ENCODE measurements at places on chromosomes 1 and 21.

GRCh38 chr21:38743772-38744529 is 61.8 kb upstream of the ETS2 start:
- DNase-seq, result no peak

- no peak for DNase-seq
Measured at GRCh38 chr1:203584507-203584906, 42.1 kb upstream of the ATP2B4 start.

DNA sequence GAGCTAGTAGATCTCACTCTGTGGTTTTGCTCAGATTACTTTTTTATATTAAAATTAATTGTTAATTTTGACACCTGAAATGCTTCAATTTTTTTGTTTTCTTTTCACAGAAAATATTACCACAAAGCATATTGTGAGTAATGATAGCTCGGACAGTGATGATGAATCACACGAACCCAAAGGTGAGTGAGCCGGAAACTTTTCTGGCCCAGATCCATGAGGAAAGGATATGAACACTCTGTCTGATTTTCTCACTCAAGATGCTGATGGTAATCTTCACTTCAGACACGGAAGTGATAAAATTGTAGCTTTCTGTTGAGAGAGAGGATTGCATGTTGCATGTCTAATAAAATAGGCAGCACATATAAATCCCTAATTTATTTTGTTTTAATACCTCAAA is 121.8 kb downstream of the PLA2G4A start:
- DNase-seq, result peak; percentile 75

GRCh38 chr1:51878308-51878615 is 265 bp downstream of the NRDC start:
- DNase-seq, result no peak

DNA sequence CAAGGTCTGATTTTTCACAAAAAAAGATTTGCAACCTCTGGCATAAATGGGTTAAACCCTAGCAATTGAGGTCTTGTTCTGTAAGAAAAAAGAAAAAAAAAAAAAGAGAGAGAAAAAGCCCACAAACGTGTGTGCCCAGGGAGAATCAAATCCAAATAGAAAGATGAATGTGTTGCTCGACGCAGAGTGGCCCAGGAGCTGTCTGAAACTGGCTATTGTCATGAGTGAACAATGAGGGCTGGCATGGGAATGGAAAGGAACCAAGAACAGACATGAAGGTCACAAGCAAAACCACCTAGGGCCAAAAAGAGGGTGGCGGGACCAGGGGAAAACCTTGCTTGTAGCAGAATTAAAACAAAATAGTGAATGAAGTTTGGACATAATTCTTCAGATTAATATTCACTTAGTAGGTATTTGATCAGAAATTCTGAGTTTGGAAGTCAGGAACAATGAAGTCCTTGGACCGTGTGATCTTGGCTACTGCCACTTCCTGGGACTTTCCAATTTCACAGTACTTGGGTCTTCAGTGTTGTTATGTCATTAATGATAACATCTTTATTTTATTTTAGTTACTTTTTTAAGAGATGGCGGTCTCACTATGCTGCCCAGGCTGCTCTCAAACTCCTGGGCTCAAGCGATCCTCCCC is 3.1 kb downstream of the ENO1 start:
- no peak for DNase-seq

DNA sequence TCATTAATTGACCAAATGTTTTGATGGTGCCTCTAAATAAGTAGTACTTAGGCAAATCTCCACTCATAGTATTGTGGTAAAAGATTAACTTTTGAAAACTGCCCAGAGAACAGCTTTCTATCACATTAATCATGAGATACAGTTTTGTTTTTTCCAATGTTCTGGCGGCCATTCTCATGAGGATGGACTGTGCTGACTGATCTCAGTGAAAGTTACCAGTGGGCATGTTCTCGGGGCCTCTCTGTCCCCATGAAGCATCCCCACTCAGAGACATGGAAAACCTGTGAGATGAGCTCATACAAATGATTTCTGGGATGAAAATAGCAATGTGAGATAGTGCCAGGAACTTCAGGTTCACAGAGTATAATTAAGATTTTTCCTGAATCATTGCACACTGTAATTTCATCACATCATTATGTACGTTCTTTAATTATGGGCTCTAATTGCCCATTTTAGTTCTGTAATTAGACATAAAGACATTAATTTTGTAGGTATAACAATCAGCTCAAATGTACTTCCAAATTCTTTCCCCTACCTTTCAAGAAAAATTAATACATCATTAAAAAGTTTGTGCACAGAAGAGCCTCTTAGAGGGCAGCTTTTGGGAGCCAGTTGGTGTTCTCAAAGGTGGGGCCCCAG is 40.5 kb downstream of the DDR2 start:
- DNase-seq, result no peak

DNA sequence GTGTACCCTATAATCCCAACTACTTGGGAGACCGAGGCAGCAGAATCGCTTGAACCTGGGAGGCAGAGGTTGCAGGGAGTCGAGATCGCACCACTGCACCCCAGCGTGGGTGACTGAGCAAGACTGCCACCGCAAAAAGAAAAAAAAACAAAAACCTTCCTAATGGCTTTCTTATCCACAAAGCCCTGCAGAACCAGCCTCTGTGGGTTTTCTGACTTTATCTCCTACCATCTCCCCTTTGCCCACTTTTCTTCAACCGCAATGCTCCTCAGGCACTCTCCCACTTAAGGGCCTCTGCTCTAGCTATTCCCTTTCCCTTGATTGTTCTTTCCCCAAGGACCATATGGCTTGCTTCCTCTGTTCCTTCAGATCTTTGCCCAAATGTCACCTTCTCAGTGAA is 67.9 kb upstream of the PUM1 start:
- DNase-seq, result no peak

DNA sequence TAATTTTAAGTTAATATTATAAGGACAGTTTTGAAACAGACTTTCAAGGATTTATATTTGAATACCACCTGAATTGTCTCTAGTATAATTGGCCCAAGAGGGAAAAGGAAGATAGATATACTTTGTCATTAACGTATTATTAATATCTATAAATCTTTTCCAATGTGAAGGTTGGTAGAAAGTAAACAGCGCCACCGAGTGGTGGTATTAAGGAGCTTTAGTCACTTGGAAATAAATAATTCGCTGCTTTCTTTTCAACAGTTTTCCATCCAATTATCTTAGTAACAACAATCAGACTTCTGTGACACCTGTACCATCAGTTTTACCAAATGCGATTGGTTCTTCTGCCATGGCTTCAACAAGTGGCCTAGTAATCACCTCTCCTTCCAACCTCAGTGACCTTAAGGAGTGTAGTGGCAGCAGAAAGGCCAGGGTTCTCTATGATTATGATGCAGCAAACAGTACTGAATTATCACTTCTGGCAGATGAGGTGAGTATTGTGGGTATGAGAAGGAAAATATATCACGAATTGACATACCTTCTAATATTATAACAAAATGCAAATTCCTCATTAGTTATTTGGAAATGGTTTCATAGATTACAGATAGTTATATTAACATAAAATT is 37.7 kb downstream of the SH3GLB1 start:
- peak; percentile 36 for DNase-seq

DNA sequence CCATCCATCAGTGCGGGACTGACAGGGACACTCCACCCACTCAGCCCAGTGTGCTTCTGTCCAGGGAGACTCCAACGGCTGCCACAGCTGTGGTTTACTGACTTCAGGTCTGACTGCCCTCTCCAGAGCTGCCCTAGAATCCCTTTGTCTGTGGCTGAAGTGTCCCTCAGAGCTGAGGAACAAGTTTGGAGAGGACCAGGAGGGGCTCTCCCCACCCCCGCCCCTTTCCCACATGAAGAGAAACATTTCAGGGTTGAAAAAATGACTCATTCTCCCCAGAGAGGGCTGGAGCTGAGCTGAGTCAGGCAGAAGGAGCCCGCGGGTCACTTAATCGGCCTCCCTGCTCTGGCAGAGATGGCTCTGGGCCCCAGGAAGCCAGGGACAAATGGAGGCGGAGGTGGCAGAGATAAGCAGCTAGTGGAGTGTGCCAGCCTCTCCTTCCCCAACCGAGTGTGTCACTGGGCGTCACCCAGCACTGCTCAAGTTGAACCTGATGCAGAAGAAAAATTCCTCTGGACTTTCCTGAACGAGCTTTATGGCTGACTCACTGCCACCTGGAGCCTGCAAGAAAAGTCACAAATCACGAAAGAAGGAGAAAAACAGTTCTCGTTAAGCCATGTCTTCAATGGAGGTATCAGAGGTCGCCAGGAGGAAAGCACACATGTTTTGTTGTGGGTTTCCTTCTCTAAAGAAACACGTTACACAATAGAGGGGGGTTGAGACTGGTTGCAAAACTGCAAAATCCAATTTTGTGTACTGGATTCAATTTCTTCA is 34.3 kb upstream of the ECE1 start:
- DNase-seq, result peak; percentile 88

- DNase-seq, result no peak
Measured at GRCh38 chr1:88117597-88117996, 566.5 kb upstream of the PKN2 start.

DNA sequence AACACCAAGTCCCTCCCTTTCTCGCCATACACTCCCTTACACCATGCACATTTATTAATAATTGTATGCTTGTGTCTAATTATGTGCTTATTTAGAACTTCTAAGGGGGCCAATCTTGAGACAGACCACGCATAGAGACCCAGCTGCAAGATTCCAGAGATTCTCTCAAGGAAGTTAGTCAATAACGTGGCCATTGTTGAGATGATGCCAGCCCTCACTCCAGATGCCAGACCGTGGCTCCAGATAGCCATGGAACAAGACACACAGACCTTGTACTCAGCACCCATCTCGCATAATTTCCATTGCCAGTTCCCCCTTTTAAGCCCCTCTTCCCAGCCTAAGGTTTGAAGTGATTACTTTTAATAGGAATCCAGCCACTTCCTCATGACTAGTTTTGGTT is 62.4 kb downstream of the DIRAS3 start:
- DNase-seq, result no peak

DNA sequence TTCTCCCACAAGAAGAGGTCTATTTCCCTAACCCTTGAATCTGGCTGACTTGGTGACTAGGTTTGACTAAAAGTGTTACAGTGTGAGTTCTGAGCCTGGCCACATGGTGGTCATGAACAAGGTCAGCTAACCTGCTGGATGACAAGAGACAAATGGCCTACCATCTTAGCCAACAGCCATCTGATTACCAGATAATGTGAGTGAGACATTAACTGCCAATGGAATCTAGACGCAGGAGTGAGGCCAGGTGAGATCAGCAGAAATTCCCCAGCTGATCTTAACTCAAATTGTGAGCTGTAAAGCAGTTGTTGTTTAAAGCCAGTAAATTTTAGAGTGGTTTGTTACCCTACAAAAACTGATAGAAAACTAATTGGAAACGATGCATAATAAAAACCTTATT is 320.0 kb downstream of the BRINP2 start:
- DNase-seq, result no peak

DNA sequence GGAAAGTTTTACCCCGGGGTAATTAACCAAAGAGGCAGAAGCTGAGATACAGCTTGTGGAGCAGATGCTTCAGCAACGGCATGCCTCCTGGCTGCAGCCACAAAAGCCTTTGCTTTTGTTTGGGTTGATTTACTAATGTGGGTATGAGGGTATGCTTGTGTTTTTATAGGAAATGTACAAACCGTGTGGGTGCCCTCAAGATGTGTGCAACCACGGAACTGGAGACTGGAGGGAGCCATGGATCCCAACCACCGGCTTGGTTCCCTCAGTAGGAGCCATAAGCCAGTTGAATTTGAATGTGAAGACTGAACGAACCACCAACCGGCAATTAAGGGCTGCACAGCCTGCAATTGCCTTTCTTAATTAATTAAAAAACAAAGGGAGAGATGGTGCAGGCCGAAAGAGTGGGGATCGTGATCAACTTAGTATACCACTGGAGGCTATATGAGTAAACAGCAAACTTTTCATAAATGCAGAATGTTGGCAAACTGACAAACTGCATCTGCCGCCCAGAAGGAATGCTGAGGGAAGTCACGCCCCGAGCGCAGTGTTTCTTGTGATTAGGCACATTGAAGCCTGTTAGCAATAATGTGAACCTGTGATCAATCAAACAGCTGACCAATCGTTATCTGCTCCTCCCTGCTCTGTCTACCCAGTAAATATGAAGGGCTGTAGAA is 104.1 kb downstream of the DISP1 start:
- no peak for DNase-seq

- DNase-seq, result no peak
Measured at GRCh38 chr1:150420560-150421265, 56.8 kb downstream of the RPRD2 start.

DNA sequence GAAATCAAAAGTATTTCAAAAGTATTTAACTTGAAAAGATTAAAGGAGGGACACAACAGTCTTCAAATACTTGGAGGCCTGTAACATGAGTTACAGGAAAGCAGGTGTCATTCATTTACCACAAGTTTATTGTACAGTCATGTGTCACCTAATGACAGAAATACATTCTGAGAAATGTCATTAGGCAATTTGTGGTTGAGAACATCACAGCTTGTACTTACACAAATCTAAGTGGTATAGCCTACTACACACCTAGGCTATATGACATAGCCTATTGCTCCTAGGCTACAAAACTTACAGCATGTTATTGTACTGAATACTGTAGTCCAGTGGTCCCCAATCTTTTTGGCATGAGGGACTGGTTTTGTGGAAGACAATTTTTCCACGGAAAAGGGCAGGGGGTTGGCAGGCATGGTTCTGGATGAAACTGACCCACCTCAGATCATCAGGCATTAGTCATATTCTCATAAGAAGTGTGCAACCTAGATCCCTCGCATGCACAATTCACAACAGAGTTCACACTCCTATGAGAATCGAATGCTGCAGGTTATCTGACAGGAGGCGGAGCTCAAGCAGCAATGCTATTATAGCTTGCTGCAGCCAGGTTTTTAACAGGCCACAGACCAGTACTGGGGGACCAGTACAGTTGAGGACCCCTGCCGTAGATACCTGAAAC is 25.0 kb upstream of the PHTF1 start:
- DNase-seq, result no peak

- DNase-seq, result peak; percentile 75
Measured at GRCh38 chr1:235513495-235514366, 9.5 kb upstream of the B3GALNT2 start.

GRCh38 chr1:196278816-196279215 is 329.4 kb downstream of the KCNT2 start:
- DNase-seq, result no peak

GRCh38 chr1:161180639-161181038 is 3.3 kb upstream of the B4GALT3 start:
- DNase-seq, result no peak

- DNase-seq, result no peak
Measured at GRCh38 chr1:194795917-194796593, 1609.6 kb upstream of the B3GALT2 start.

DNA sequence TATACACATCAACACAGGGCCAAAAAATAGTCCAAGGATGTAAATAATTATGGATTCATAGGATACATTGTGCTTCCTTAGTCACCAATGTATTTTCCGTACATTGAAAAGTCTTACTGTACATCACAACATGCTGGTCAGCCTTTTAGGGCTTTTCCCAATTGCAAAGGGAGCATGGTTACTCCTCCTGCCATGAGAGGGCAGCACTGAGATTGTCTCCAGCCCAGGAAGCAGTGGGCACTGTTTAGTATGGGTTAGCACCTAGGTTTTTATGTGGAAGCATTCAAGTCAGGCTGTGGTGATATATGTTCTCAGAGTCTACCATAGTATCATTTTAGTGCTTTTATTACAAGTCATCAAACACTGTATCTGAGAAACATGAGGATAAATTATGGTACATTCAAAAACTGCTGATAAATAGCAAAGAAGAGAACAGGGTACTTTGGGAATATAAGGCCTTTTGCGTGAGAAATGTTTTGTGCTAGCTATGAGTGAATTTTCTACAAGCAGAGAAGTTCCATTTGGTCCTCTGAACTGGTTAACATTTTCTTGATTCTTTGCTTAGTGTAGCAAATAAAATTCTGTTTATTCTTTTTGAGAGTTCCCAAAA is 34.0 kb downstream of the ST6GALNAC5 start:
- peak; percentile 56 for DNase-seq

GRCh38 chr1:182121787-182122186 is 60.3 kb upstream of the ZNF648 start:
- DNase-seq, result no peak
